ENCODE measurements at places on chromosomes 16 and 17.

DNA sequence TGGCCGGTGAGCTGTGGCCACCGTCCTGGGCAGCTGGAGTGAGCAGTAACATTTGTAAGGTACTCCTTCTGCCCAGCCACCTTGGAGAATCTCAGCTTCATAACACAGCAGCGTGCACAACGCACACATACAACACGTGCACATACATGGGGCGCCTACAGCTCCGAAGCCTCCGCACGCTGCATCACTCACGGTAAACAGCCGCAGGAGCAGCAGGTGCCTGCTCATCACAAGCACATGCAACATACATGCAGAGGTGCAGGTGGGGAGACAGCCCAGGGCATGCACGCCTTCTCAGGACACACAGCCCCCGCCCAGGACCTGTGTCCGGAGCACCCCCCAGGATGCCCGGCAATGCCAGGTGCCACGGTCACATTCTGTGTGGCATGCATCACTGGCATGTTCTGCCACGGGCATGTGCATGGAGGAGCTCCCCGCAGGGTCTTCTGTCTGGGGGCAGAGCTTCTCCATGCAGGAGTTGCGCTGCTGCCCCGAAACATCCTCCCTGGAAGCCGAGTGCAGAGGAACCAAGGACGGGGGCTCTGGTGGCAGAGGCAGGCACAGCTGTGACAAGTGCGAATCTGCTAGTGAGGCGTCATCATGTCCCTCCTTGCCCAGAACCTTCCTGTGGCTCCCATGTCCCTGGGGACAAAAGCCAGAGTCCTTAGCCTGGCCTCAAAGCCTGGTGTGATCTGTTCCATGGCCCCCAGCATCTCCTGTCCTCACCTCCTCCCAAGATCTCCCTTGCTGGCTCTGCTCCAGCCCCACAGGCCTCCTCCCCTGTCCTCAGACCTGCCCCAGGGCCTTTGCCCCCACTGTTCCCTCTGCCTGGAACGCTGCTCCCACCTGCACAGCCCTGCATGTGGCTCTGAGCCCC lies 184.0 kb upstream of the GSE1 start:
- no peak for DNase-seq

- DNase-seq = no peak
Measured at GRCh38 chr17:38554430-38555350, 51.1 kb downstream of the SRCIN1 start.

DNA sequence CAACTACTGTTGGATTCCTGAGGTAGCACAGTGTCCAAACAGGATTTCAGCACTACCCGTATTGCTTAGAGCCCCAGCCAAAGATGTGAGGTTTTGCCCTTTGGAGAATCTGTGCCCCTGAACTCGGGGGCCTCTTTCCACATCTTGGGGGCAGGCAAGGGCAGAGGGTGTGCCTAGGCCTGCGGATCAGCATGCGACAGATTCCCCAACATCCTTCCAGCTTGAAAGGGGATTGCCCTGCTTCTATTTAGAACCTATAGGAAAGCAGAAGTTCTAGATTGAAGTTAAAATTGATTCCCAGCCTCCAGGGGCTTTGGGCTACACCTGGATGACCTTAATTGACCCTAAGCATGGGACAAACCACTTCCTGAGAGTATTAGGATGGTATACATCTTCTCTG lies 19.6 kb downstream of the NOD2 start:
- DNase-seq = no peak

DNA sequence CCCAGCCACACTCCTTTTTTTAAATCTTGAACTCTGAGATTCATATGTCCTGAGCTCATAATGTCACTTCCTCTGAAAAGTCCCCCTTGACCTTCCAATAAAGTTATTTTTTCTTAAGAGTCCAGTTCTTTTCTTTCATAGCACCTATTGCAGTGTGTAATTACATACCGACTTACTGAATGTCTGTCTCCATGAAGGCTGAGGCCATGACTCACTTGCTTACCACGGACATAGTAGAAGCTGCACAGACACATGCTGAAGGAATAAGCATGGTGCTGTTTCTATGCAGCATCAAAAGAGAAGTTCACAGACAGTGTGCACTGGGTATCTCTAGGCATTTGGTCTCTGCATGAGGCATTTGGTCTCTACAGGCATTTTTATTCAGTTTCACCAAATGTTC lies 77.2 kb downstream of the C17orf67 start:
- DNase-seq = no peak

GRCh38 chr16:69522041-69522578 lies 43.7 kb upstream of the NFAT5 start:
- DNase-seq = no peak

GRCh38 chr17:35548208-35548810 lies 10.8 kb upstream of the SLFN12L start:
- DNase-seq = no peak

- no peak for DNase-seq
Measured at GRCh38 chr17:13240851-13241250, 223.0 kb upstream of the ELAC2 start.

DNA sequence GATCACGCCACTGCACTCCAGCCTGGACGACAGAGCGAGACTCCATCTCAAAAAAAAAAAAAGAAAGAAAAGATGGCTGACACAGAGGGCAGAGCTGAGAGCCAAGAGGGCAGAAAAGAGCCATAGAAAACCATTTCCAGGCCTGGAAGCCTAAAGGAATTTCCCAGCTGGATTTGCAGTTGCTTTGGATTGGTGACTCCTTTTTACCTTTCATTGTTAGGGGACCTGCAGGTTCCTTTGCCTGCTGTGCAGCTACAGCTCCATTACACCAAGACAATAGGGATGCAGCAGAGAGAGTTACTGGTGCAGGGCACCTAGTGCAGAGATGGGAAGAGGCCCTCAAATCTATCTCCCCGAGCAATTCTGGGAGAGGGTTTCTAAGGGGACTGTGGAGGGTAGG lies 18.4 kb downstream of the ZNF668 start:
- DNase-seq = no peak

DNA sequence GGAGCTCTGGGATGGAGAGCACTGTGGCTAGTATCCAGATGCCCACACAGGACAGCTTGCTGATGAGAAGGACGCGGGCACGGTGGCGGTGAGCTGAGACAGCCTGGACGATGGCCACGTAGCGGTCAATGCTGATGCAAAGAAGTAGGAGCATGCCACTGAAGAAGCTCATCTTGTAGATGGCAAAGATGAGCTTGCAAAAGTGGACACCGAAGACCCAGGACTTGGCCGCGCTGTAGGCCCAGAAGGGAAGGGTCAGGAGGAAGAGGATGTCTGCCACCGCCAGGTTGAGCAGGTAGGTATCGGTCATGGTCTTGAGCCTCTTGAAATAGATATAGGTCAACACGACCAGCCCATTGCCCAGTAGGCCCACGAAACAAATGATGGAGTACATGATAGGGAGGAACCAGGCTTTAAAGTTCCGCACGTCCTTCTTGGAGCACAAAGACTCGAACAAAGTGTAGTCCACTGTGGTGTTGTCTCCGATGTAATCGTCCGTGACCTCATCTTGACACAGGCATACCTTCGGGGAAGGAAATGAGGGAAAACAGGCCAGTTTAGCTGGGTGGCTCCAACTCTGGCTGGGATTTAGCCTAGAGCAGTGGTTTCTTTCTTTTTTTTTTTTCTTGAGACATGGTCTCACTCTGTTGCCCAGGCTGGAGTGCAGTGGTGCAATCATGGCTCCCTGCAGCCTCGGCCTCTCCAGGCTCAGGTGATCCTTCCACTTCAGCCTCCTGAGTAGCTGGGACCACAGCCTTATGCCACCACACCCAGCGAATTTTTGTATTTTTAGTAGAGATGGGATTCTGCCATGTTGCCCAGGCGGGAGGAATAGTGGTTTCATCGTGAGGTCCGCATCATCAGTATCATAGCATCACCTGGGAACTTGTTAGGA lies 9.7 kb downstream of the CCR7 start:
- DNase-seq = no peak

DNA sequence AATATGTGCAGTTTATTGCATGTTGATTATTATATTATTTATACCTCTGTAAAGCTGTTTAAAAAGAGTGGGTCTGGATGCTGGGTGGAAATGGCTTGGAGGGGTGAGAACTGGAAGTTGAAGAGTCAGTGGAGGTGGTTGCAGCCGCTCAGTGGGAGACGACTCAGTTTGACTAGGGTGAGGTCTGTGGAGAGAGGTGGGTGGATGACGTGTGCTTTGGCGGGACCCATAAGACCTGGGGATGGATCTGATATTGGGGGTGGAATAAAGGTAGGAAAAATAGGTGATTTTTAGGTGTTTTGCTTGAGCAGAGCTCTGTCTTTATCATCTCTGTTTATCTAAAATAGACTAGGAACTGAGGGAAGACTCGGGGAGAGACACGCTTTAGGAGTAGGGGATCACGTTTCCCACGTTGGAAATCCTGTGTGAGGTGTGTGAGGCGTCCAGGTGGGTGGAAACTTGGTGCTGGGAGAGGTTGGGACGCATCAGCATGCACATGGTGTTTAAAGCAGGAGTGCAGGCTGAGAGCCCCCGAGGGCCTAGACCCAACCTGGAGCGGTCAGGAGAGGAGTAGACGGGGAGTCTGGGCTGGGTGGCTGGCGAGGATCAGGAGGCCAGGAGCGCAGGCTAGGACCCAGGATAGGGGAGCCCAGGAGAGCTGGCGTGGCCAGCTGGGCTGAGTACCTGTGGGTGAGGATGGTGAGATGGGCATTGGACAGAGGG lies 17.2 kb downstream of the NT5M start:
- no peak for DNase-seq

All from activated CD4-positive, CD25-positive, alpha-beta regulatory T cell (primary cell).